ENCODE measurements at places on chromosomes 6 and 20. TPM values are rescaled to one million over a fixed set of nuclear protein-coding genes. Genes with fewer than 3 reads are reported as not detected.

- H3K27me3 ChIP-seq = no peaks in the 10 kb centered on the region
- no peak overlapping the region for H3K27ac ChIP-seq
- no peaks in the 10 kb centered on the region for H3K36me3 ChIP-seq
- H3K4me3 ChIP-seq = no peak overlapping the region
Measured at GRCh38 chr20:826695-827323, 6.7 kb upstream of the FAM110A start.

DNA sequence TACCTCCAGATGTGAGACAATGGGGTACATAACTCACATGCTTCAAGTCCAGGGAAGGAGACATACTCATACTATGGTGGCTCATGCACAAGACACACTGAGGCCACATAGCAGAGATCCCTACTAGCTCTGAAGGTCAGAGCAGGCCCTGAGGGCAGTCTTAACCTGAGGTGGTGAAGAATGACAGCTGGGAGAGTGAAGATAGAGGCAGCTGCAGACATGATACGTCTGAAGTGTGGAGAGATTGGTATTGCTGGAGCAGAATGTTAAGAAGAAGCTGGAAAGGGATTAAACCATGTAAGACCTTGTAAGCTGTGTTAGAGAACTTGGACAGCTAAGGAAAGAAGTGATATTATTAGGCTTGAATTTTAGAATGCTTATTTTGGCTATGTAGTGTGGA is 32.9 kb downstream of the PGM3 start:
- no peak overlapping the region for H3K27ac ChIP-seq
- H3K27me3 ChIP-seq = no peaks in the 10 kb centered on the region
- no peak for DNase-seq
- no peaks in the 10 kb centered on the region for H3K36me3 ChIP-seq
- no peak overlapping the region for H3K4me3 ChIP-seq

DNA sequence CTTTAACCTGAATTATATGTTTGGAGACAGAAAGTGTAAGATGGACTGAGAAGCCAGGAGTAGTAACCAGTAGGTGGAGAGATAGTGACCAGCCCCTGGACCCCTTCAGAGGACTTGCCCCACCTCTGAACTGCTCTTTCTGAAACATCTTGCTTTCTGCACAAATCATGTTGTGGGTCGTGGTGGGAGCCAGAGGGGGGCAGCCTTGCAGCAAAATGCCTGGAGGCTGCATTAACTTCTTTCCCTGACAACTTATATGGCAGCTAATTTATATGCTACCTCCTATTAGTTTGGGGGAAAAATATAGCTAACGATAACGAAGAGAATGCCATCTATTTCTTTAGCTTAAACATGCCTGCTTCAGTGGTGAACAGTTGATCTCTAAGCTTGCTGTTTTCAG is 859.8 kb downstream of the MAFB start:
- H3K36me3 ChIP-seq = no peaks in the 10 kb centered on the region
- H3K4me1 ChIP-seq = no peaks in the 10 kb centered on the region
- DNase-seq = no peak
- H3K4me3 ChIP-seq = no peak overlapping the region
- no peak overlapping the region for H3K27ac ChIP-seq

Gene TTLL9
- not detected for total RNA-seq

All from CD4-positive, alpha-beta memory T cell (primary cell).